Activated CD8-positive, alpha-beta T cell treated with anti-CD3 and anti-CD28 coated beads for 36 hours (primary cell): ENCODE measurements at places on chromosomes 1 and 21.
A peak's percentile ranks its signal among the peaks of the same experiment; 100 is the strongest.

DNA sequence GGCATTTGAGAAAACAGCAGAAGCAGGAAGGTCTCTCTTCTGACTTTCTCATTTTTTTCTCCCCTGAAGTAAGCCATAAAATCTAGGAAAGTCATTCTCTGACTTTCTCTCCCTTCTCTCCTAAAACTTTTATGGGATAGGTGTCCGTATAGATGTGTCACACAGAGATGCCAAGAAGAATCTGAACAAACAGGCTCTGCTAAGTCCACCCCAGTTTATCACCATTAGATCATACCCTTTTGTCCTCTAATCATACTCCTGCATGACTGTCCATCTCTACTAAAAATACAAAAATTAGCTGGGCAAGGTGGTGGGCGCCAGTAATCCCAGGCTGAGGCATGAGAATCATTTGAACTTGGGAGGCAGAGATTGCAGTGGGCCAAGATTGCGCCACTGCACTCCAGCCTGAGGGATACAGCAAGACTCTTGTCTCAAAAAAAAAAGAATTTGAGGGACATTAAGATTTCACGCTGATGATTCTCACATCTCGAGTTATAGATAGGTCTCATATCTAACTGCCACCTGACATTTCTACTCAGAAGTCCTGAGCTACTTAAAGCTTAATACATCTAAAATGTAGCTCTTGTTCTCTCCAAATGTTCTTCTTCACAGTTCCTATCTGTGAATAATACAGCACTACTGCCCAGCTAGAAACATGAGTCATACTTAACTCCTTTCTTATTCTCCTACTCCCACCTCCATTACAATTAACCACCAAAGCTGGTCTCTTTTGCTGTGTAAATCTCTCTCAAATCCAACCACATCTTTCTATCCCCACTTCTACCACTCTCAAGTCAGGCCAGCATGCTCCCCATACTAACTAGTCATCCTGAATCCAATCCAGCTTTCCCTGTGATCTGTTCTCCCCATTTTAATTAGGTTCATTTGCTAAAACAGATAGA is 47.7 kb downstream of the ZNF644 start:
- H3K36me3 ChIP-seq = peaks cover 42% of the 10 kb centered on the region
- DNase-seq = no peak
- H3K27me3 ChIP-seq = no peaks in the 10 kb centered on the region
- H3K4me1 ChIP-seq = peaks cover 51% of the 10 kb centered on the region

GRCh38 chr1:21782349-21782867 is 541 bp downstream of the USP48 start:
- H3K27me3 ChIP-seq = no peaks in the 10 kb centered on the region
- H3K27ac ChIP-seq = peak overlapping the region; percentile 100
- H3K36me3 ChIP-seq = peaks cover 16% of the 10 kb centered on the region
- H3K4me3 ChIP-seq = peak overlapping the region; percentile 90
- peak; percentile 75 for DNase-seq

- H3K27ac ChIP-seq = no peak overlapping the region
- peaks cover 2% of the 10 kb centered on the region for H3K27me3 ChIP-seq
- peaks cover 2% of the 10 kb centered on the region for H3K4me1 ChIP-seq
- no peak for DNase-seq
- no peak overlapping the region for H3K4me3 ChIP-seq
These were observed 75.4 kb downstream of the NKAIN1 start for GRCh38 chr1:31164291-31164690.

GRCh38 chr21:46226920-46227599 is 1.5 kb downstream of the LSS start:
- H3K27ac ChIP-seq = no peak overlapping the region
- H3K36me3 ChIP-seq = peaks cover 20% of the 10 kb centered on the region
- no peak for DNase-seq
- peaks cover 34% of the 10 kb centered on the region for H3K4me1 ChIP-seq
- peak overlapping the region; percentile 76 for H3K4me3 ChIP-seq
